GM23338 (cell line): ENCODE measurements at places on chromosomes 6 and 20. TPM values are rescaled to one million over a fixed set of nuclear protein-coding genes. Genes with fewer than 3 reads are reported as not detected.

The HEY2 gene
- 3.7 and 4.3 TPM in 2 replicates for total RNA-seq

The SUMO4 gene
- total RNA-seq: 0.74 and 1.9 TPM in 2 replicates

The RIPPLY2 gene
- total RNA-seq: 3.4 and 5.4 TPM in 2 replicates

The SNRPB2 gene
- total RNA-seq: 91.9 and 94.9 TPM in 2 replicates

The SLC32A1 gene
- total RNA-seq: 0.08 and 0.87 TPM in 2 replicates

The ALDH5A1 gene
- total RNA-seq: 4.6 and 5.2 TPM in 2 replicates

The CDKAL1 gene
- 22.5 and 35.0 TPM in 2 replicates for total RNA-seq

The BPIFA2 gene
- not detected in 2 replicates for total RNA-seq

The CRISP3 gene
- total RNA-seq: not detected in 2 replicates

The PTCHD4 gene
- total RNA-seq: 0.31 and 0.66 TPM in 2 replicates

The EMILIN3 gene
- total RNA-seq: 6.3 and 6.6 TPM in 2 replicates

The TFAP2A gene
- not detected in 2 replicates for total RNA-seq

The TREM2 gene
- total RNA-seq: not detected in 2 replicates

The RAB23 gene
- 16.0 and 16.7 TPM in 2 replicates for total RNA-seq

The ZC3H12D gene
- 0.04 and 0.07 TPM in 2 replicates for total RNA-seq

The ANGPT4 gene
- 0.17 and 1.0 TPM in 2 replicates for total RNA-seq

The PGC gene
- total RNA-seq: not detected in 2 replicates
